ENCODE measurements at places on chromosomes 7 and 10.

- no peak for DNase-seq
Measured at GRCh38 chr10:2936816-2937215, 130.5 kb upstream of the PFKP start.

DNA sequence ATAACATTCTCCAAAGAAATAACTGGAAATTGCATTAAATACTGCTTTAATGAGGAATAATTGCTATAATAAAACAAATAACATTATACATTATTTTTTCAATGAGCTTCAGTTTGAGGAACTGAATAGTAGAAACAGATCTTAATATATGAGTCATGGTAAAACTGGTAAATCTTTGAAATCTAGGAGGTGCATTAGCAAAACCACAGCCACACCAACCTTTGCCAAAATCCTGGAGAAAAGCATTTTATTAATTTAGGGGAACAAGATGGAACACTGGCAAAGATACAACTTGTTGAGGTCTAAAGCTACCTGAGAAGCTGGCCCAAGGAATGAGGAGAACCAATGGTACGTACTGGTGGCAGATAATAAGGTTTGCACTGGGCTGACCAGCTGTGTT lies 5.4 kb upstream of the ASL start:
- DNase-seq = no peak

- DNase-seq = no peak
Measured at GRCh38 chr10:30866896-30867295, 164.8 kb downstream of the ZNF438 start.

- no peak for DNase-seq
Measured at GRCh38 chr10:43119416-43120115, 18.7 kb upstream of the CSGALNACT2 start.
